EL (cell line): ENCODE measurements at places on chromosomes 4 and X.

GRCh38 chrX:38929966-38930421 lies 128.7 kb downstream of the MID1IP1 start:
- DNase-seq = peak; percentile 51

- no peak for DNase-seq
Observed at GRCh38 chr4:175657571-175657970, 154.5 kb downstream of the GPM6A start.

- no peak for DNase-seq
Observed at GRCh38 chrX:5306654-5307121, 922.0 kb downstream of the NLGN4X start.

DNA sequence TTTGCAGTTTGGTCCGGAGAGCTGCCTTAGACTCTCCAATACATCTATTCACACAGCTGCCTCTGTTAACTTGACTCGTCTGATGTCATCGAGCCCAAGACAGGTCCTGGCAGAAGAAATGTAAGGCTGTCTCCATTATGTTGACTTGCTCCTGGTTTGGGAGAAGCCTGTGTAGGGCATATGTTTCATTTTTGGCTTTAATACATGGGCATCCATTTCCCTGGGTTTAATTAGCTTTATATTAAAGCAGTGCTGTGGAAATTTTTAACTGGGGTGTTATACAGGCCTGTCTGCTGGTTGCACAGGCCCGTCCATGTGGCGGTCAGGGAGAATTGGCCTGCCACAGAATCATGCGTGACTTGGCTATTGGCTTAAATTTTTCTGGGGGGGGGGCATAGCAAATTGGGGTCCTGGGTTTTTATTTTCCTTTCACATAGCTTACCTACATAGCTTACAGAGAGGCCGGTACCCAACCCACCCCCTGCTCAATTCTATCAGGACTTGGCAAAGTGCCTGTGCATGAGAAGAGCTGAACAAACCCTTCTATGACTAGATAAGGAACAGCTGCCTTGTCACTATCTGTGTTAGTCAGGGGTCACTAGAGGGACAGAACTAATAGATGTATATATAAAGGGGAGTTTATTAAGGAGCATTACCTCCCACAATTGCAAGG lies 123.5 kb upstream of the WDR1 start:
- no peak for DNase-seq

DNA sequence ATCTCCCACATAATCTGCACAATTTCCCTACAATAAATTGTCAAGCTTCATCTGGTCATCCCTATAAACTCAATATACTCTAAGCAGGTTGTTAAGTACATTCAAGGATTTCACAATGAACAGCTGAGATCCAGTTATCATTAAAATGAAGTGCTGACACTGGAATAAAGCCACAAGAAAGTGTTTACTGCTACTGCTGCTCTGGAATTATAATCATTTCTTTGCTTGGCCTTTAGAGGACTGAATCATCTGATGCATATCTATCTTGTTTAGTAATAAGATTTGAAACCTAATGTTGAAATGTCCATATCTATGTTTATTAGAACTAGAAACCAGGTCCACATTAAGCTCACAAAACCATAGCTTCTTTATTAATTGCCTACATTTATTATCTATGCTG lies 338.6 kb upstream of the ZFP42 start:
- peak; percentile 12 for DNase-seq

- peak; percentile 1 for DNase-seq
Observed at GRCh38 chrX:7552760-7553159, 290.2 kb upstream of the VCX start.

GRCh38 chr4:114312338-114312737 lies 286.3 kb upstream of the UGT8 start:
- DNase-seq = no peak

- peak; percentile 51 for DNase-seq
Observed at GRCh38 chr4:87353592-87353991, 30.9 kb upstream of the HSD17B13 start.

DNA sequence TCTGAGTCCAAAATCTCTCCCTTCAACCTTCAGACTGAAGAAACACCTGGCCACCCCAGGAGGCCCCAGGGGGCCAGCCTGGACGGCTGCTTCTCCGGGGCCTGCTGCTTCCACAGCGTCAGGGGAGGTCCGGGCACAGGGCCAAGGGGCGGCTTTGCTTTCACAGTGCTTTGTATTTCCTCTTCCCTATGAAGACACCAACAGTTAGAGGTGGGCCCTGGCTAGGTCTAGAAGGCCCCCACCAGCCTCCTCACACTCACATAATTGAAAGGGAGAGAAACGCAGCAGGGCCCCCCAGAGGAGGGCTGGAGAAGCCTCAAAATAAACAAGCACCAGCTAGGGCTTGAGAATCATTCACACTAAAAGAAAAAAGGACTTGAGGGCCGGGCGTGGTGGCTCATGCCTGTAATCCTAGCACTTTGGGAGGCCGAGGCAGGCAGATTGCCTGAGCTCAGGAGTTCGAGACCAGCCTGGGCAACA lies 17.8 kb downstream of the SCD5 start:
- peak; percentile 70 for DNase-seq

GRCh38 chrX:13432414-13433297 lies 112.8 kb upstream of the ATXN3L start:
- DNase-seq = peak; percentile 84
